Naive thymus-derived CD4-positive, alpha-beta T cell (primary cell): ENCODE measurements at places on chromosomes 11 and 22. TPM values are rescaled to one million over a fixed set of nuclear protein-coding genes. Genes with fewer than 3 reads are reported as not detected.

OR51E2 gene
- total RNA-seq: not detected in 2 replicates

CD3G gene
- total RNA-seq: 219 and 220 TPM in 2 replicates

GLB1L3 gene
- 1.0 TPM for total RNA-seq

GDPD4 gene
- total RNA-seq: not detected in 2 replicates

PACSIN3 gene
- 0.34 TPM for total RNA-seq

GALR3 gene
- total RNA-seq: not detected

NLRP14 gene
- 0.08 and 0.17 TPM in 2 replicates for total RNA-seq

PLAAT4 gene
- total RNA-seq: 132 TPM

RNF26 gene
- total RNA-seq: 24.4 TPM

ZNF215 gene
- 0.35 TPM for total RNA-seq

DNAJC24 gene
- total RNA-seq: 26.3 TPM

IRAG1 gene
- 0.11 TPM for total RNA-seq

PRR33 gene
- total RNA-seq: not detected

APOA5 gene
- not detected for total RNA-seq

LRFN4 gene
- total RNA-seq: 5.2 TPM

HTR3A gene
- total RNA-seq: not detected

RHOD gene
- 0.20 TPM in 1 of 2 replicates, not detected in the other for total RNA-seq

OR52I2 gene
- total RNA-seq: not detected

SCGB1D4 gene
- total RNA-seq: not detected
